ENCODE measurements at places on chromosomes 1 and 21.
A peak's percentile ranks its signal among the peaks of the same experiment; 100 is the strongest.

DNA sequence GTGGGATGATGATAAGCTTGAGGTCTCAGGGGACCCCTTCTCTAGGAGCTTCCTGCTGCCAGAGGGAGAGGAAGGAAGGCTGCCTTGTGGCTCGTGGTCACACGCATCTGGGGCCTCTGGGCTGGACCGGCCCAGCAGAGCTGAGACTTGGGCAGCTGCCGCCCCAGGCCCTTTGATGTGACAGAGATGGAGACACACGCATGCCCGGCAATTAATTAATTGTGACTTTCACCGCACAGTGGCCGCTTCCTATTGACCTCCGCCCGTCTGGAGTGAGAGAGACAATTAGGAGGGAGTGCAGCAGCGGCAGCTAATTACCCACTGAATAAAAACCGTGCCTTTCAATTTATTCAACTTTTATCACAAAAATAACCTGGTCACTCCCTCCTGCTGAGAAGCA, 16.6 kb upstream of the C1QA start:
- no peak for DNase-seq

DNA sequence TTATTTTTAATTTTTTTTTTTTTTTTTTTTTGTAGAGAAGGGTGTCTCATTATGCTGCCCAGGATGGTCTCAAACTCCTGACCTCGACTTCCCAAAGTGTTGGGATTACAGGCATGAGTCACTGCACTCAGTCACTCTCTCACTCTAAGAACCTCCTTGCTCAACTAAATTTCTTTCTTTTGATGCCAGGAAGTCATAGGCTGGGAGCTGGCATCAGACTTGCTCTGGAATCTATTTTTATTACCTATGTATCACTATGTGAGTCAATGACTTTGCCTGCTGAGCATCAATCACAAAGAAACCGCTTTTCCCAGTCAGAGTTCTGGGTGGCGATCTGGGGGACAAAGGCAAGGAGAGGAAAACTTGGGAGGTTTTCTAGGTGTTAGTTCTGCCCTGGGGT, 35.5 kb upstream of the PARP1 start:
- DNase-seq, result peak; percentile 82

DNA sequence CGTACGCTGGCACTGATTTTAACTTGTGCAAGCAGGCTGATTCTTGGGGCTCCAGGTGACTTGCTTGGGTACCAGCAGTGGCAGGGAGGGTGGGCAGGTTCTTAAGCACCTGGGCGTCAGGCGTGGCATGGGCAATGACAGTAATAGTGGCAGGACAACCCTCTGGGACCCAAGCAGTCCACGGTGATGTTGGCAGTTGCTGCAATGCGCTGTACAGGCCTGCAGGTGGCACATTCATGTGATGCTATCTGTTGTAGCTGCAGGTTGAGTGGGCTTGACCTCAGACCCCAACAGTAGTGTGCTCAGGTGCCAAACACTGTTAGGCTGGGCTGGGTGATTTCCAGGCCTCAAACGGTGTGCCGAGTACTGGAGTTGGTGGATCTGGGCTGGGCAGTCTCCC, 10.2 kb upstream of the OR10J4 start:
- no peak for DNase-seq

DNA sequence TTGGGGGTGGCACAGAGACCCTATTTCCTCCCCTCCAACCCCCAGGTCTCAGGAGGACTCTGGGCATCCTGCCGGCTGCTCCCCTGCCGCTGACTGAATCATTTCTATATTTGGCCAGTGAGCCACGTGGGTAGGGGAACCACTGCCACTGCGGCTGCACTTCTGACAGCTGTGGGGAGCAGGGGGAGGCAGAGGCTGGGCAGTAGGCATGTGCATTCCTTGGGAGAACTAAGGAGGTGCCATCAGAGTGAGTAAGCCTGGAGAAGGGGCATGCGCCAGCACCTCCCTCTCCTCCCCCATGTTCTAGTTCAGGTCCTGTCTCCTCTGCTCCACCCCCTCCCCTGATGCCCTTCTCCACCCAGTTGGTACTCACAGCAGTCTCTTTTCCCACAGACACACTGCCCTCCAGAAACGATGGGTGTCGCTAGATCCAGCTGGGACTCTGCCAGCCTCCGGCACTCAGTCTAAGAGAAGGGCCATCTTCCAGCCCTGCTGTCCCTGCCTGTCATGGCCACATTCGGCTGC, 12.0 kb downstream of the PPFIA4 start:
- DNase-seq, result peak; percentile 82

GRCh38 chr1:109719337-109719837, 7.3 kb downstream of the GSTM5 start:
- no peak for DNase-seq

DNA sequence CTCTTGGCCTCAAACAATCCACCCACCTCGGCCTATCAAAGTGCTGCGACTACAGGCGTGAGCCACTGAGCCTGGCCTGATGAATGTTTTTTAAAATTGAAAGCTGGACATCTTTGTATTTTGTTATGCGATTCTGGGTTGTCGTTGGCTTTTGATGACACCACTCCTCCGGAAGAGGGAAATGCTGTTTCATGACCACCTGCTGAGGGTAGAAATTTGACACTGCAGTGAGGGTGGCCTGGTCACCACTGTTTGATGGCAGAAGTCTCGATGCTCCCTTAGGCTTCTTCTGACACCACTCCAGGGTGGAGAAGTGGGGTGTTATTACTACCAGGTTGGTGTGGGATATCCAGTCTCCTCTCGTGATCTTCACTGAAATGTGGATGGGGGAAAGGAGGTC, 357.2 kb downstream of the RGS7 start:
- no peak for DNase-seq

DNA sequence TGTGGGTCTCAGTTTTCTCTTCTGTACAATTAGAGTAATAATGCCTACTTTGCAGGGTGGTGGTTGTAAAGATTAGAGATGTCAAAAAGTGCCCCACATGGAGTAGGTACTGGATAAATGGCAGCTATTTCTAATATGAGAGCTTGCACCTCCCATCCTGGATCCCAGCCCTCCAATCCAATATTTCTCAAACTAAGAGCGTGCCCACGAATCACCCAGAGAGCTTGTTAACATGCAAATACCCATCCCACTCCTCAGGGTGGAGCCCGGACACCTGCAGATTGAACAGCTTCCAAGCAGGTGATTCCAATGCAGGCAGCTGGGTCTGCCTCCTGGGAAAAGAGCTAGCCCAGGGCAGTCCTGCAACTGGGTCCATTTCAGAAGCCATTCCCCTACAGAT, 33.0 kb downstream of the LRRN2 start:
- no peak for DNase-seq

DNA sequence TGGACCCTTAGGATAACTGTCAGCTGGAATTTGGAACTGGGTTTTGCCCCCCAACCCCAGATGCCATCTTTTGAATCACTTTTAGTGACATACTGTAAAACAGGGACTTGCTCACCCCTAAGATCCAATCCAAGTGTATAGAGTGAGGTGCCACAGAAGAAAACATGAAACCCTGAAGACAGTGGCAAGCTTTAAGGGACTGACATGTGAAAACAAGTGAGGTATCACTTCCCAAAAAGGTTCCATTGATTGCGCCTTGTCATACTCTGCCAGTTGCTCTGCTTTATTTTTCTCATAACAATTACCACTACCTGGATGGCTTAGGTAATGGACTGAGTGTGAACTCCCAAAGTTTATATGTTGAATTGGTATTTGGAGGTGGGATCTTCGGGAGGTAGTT, 115.6 kb downstream of the CSMD2 start:
- DNase-seq, result no peak

DNA sequence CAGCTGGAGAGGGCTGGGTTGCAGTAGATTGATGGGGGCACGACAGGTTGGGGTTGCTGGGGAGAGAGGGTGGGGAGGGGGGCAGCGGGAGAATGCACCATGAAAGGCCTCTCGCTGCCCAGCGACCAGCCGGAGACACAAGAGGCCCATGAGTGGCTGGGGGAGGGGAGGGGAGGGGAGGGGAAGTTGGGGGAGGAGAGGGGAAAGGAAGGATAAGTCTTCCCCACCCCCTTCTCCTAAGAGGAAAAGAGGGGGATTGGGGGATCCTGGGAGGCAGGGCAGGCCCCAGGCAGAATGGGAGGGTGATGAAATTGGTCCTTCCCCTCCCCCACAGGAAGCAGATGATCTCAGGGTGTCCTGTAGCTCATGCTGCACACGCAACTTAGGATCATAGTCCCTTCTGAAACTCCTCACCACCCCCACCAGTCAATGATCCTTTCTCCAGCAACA, 45.7 kb downstream of the PAX7 start:
- DNase-seq, result no peak

GRCh38 chr1:19481826-19482398, 3.4 kb downstream of the CAPZB start:
- no peak for DNase-seq

DNA sequence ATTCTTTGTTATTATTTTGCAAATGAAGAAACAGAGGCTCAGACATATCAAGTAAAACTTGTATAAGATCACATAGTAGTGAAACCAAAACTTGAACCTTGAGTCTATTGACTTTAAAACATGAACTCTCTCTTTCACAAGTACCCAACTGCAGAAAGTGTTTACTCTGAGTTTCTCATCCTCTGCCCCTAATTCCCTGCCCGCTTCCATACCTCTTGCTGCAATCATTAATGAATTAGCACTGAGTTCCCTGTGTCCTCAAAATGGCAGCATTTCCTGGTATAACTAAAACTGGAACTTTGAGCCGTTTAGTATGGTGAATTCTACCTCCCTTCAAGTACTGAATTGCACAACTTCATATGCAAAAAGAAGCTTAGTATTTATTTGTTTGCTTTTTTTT, 147.7 kb upstream of the DNAH14 start:
- no peak for DNase-seq

DNA sequence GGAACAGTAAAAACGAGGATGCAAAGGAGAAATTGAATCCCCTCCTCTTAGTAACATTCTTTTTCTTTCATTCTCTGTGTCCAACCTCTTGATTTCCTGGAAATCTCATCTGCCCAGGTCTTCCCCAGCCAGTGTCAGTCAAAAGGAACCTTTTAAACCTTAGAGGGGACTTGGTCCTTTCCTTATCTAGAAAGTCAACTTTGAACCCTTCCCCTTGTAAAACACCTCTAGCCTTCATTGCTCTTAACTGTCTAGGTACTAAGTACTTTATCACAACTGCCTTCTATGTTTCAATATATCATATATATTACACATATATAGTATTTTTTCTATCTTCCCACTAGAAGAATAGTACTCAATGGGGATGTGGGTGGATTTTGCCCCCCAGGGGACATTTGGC, 282.1 kb downstream of the NTNG1 start:
- no peak for DNase-seq

GRCh38 chr1:93522721-93523120, 74.8 kb downstream of the FNBP1L start:
- no peak for DNase-seq

GRCh38 chr1:176330782-176331181, 123.7 kb upstream of the COP1 start:
- DNase-seq, result no peak

DNA sequence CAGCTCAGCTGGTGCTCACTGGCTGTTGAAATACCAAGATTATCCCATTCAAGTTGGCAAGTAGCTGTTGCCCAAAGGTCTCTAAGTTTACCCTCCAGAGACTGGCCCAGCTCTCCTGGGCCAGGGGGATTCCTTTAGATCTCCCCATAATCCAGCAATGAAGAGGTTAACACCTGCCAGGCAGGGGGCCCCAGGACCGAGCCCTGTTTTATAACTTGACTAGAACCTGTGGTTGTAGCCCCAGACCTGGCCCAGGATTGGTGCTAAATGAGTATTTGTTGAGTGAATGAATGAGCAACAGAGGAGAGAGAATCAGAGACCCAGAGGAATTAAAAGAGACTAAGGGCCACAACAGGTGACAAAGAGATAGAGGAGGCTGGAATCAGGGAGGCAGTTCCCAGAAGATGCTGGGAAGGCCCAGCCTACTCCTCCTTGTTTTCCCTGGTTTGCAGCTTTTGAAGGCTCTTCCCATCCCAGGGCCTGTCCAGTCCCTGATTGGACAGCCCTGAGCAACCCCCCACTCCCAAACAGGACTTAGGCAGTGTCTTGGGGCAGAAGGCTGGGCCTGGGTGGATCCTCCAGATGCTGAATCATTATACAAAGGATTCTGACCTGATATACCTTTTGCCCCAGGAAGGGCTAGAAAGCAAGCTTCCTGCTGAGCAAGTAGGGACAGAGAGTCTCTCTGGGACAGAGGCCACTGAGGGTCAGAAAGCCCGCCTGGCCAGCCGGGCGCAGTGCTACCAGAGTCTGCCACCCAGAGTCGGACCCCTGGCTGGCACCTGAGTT, 2.4 kb upstream of the RHBG start:
- no peak for DNase-seq

GRCh38 chr1:116559304-116559761, 11.5 kb downstream of the CD58 start:
- no peak for DNase-seq

GRCh38 chr1:117671781-117672501, 66.1 kb downstream of the TENT5C start:
- no peak for DNase-seq

DNA sequence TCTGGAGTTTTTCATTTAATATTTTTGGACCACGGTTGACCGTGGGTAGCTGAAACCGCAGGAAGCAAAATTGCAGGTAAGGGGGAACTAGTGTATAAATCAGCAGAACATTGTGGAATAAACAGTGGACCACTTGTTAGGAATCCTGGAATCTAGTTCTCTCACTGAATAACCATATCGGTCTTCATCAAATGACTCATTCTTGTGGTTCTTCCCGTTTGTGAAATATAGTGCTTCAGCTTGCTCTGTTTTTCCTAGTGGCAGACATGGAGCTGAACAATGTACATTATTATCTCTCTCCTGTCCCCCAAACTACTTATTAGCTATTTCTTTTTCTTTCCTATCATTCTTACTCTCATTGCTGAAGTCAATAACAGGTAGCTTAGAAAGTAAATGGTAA, 61.9 kb downstream of the HSPA13 start:
- no peak for DNase-seq

GRCh38 chr21:15445327-15445726, 284.5 kb upstream of the USP25 start:
- no peak for DNase-seq

GRCh38 chr1:30851286-30851685, 57.3 kb downstream of the SDC3 start:
- DNase-seq, result no peak

- DNase-seq, result no peak
Observed at GRCh38 chr1:110210604-110211495, 736 bp downstream of the KCNC4 start.

DNA sequence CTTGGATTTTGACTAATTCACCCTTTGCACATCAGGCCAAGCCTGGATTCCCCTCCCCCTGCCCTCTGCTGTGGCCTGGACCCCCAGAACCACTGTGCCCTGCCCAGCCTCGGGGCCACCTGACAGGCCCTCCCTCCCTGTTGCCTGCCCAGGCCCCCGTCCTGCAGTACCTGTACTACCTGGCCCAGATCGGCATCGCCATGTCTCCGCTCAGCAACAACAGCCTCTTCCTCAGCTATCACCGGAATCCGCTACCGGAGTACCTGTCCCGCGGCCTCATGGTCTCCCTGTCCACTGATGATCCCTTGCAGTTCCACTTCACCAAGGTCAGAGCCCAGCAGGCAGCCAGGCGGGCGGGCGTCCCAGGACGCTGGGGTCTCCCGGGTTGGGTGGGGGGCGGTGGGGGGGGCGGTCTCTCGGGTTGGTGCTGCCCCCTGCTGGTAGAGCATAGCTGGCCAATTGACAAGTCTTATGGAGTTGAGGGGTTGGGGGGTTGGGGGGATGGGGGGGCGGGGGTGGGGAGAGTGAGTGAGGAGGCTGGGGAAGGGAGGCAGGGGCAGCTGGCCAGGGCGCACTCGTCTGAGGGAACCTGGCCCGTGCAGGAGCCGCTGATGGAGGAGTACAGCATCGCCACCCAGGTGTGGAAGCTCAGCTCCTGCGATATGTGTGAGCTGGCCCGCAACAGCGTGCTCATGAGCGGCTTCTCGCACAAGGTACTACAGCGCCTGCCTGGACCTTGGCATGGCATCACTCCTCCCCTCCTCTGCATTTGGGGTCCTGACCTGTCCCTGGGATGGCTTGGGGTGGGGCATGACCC, 10.7 kb downstream of the AMPD2 start:
- DNase-seq, result no peak
